ENCODE measurements at places on chromosomes 6 and 20.

DNA sequence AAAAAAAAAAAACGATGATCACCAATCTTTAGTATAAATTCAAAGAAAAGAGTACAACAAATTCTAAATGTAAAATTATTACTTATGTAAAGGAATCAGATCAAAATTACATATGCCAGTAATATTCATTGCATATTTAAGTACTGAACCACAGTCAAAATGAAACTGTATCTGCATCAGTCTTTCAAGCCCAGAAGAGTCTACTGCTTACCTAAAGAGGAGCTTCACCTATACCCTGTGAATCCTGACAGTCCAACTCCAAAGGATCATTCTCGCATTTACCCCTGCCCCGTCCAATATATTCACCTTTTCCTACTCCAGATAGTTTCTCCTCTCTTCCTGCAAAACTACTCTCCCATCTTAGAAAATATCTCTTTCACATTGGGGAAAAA is 9.2 kb downstream of the ATG5 start:
- DNase-seq, result no peak

DNA sequence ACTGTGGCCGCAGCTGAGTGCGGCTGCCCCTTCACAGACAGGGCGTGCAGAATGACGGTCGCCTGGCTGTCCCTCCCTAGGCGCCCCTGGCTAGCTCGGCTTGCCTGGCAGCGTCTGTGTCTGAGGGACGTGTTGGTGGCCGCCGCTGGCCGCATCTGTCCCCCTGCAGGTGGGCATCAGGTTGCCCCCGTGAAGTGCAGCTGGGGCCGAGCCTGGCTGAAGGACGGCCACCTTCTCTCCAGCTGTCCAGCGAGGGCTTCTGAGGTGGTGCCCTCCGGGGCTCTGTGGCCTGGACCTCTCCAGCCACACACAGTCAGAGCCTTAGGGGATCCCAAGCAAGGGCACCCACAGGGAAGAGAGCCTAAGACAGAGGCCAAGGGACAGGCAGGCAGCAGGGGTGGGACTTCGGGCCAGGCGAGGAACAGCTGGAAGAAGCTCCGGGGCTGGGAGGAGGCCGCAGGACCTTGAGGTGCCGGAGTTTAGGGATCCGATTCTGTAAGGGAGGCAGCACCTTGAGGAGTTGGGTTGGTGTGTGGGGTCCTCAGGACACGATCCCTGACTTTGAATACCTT is 89.0 kb upstream of the EPB41L1 start:
- DNase-seq, result no peak

- no peak for DNase-seq
Observed at GRCh38 chr20:23484081-23484480, 6.8 kb upstream of the CST8 start.

DNA sequence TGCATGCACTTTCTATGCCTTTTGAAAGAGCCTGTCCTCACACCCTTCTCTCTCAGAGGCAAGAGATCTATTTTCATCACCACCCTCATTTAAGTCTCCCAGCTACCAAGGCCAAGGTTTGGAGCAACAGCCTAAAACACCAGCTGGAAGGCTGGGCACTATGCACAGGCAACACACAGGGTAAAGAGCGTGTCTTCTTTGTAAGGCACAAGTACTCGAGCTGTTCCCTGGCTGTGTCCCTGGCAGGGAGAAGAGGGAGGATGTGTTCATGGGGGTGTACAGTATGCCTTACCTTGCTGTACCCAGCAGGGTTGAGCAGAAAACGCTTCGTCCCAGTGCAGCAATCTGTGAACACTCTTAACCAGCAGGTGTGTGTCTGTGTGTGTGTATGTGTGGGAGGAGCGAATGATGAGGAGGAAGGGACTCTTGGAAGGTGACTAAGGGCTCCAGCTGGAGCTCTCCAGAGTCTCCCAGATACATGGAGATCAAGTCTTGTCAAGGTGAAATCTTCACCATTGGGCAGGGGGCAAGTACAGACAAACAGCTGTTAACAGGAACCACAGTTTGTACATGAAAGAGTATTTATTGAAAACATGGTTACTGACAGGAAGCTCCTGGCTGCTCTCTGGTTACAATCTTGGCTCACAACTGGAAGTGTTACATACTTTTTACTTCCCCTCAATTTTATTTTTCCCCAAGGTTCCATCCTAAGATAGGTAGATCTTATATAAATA is 40.8 kb downstream of the ELMO2 start:
- DNase-seq, result no peak

DNA sequence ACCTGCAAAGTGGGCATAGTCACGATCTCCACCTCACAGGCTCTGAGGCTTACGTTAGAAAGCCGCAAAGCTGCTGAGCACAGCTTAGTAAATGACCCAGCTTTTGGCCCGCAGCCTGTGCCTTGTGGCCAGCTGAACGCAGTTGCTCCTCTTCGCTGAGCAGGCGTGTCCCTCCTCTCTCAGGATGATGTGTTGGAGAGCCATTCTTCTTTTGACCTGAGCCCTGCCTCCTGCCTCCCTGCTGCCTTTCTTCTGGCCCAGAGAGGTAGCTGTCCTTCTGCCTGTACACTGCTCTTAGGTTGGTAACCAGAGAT is 47.6 kb upstream of the MYL9 start:
- peak; percentile 49 for DNase-seq

GRCh38 chr6:37244430-37245310 is 12.9 kb upstream of the TBC1D22B start:
- DNase-seq, result peak; percentile 99

GRCh38 chr6:29631860-29632731 is 887 bp downstream of the GABBR1 start:
- peak; percentile 77 for DNase-seq

DNA sequence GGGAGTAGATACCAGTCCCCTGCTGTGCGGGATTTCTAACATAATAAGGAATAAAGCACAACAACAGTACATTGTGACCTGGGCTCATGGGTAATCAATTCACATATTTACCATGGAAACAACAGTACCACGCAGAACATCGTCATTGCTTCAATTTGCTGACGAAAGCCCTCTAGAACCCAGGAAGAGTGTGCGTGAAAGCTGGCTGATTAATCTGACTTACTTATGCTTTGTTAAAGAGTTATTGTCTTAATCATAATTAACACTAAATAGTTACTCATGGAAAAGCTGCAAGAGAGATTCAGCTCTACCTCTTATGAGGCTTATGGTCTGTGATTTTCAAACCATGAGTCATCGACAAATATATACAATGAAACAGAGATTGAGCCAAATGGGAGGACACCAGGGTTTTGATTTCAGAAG is 644.3 kb upstream of the AGPAT4 start:
- DNase-seq, result peak; percentile 59

- peak; percentile 82 for DNase-seq
Observed at GRCh38 chr6:163814494-163815364, 400.2 kb downstream of the QKI start.

DNA sequence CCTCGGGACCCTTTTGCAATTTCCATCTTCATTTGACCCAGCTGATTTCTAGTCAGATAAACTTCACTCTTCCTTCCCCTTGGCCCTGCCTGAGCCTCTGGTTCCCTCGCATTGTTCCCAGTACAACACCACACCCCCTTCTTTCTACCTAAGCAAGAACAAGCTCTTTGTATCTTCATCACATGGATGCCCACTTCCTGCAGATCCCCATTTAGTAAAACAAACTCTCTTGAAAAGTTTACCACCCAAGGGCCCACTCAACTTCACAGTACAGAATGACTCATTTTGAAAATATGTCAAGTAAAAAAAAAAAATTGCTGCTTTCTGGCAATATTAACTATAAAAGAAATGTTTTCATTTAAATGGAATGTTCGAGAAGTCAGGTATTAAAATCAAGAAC is 5.2 kb downstream of the FAXC start:
- DNase-seq, result peak; percentile 56

- no peak for DNase-seq
Observed at GRCh38 chr20:15643713-15644112, 929.5 kb downstream of the KIF16B start.

GRCh38 chr6:111523484-111524167 is 40.6 kb upstream of the REV3L start:
- no peak for DNase-seq

GRCh38 chr20:33178726-33179125 is 10.8 kb downstream of the BPIFA2 start:
- DNase-seq, result no peak

DNA sequence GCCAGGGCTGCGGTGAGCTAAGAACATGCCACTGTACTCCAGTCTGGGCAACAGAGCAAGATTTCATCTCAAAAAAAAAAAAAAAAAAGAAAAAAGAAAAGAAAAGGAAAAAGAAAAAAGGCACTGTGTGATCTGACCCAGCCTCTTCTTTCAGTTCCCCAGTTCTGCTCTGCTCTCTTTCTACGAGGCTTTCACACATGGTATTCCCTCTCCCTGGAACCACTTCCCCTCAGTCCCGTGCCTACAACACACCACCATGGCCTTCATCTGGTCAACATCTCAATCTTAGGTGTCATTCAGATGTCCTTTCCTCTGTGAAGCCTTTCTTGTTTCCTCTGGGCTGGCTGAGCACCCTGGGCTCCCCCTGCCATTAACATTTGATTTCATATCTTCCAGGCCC is 2.3 kb upstream of the DSN1 start:
- DNase-seq, result no peak

DNA sequence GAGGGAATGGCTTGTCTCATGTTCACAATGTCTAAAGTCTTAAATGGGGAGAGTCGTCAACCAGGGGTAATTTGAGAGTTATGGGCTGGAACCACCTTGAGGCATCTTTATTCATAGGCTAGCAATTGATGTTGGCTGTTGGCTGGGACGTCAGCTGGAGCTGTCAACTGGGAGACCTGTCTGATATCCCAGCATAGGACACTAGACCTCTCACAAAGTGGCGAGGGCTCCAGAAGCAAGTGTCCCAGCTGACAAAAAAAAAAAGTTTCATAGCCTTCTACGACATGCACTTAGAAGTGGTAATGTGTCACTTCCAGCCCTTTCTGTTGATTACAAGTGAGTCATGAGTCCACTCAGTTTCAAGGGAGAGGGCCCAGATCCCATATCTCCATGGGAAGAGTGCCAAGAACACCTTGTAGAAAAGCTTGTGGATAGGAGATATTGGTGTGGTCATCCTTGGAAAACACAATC is 278.0 kb downstream of the ESR1 start:
- DNase-seq, result no peak

DNA sequence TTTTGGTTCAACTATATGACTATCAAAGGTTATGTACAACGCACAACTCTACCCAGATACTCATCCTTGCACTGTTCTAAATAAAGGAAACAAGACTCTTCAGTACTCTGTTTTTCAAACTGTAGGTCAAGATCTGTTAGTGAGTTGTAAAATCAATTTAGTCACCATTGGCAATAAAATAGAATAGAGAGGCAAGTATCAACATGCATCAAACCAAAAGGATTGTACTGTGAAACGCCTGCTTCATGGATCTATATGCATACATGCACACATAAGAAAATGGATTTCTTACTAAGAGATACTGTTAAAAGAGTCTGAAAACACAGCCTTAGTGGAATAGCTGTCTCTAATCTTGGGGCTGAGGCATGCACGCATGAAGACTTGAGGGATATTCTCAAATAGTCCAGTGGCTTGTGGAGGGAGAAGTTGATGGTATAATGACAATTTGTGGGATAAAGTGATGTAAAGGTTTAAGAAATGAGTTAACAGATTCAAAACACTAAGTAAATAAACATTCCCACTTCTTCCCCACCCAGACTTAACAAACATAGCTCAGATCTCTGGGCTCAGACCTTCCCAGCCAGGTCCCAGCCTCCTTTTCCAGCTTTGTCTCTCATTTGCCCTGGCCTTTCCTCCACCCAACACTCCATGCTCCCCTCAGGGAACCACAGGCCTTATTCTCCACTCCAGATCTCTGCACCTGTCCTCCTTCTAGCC is 10.7 kb upstream of the LZTS3 start:
- no peak for DNase-seq

GRCh38 chr20:25085756-25086495 is 4.0 kb upstream of the VSX1 start:
- no peak for DNase-seq

DNA sequence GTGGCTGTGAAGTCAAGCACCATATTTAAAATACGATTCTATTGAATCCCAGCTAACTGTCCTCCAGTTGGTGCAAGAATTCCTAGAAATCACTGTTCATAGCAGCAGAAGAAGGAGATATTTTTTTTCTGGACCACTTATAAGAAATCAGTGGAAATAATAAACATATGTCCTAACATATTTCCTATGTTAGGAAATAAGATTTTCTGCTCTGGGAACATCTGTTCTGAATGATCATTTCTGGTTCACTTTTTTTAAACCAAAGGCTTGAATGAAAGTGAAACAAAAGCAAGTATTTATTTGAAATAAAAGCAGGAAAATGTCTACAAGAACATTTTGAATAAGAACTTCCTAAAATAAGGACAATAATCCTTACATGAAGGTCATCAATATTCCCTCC is 138.9 kb upstream of the RALGAPA2 start:
- no peak for DNase-seq

- no peak for DNase-seq
Observed at GRCh38 chr6:117229870-117230269, 35.5 kb upstream of the VGLL2 start.

GRCh38 chr6:37279366-37280134 is 21.6 kb upstream of the TMEM217 start:
- DNase-seq, result no peak

DNA sequence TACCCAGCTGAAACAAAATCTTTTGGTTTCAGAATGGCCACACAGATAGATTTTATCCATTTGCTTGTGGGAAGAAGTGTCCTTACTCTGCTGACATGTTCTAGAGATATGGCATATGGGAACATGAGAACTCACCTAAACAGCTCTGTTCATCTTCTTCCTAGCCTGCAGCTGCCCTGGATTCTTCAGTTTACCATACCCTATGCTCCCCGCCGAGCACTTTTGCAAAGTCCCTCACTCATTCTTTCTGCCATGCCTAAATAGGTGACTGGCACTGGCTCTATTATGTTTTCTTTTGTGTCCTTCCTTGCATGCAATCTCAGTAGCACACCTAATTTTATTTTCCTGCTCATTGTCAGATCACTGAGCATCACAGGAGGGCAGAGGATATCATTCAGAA is 293.7 kb upstream of the RSPO3 start:
- no peak for DNase-seq

DNA sequence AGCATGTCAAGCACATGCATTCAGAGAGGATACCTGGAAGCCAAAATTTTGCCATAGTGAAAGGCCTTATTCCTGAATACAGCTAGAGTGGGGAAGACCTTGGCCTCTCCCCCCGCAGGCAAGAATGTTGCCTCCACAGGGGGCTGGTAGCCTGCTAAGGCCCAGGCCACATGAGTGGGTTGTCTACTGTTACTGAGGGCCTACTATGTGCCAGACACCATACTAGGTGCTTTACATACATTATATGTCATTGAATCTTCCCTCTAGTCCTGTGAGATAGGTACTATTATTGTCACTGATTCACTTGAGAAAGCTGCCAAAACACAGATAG is 642 bp upstream of the PI16 start:
- no peak for DNase-seq

GRCh38 chr20:47929368-47930115 is 144.3 kb upstream of the SULF2 start:
- DNase-seq, result peak; percentile 90

Data from fibroblast of skin of abdomen (primary cell).